ENCODE measurements at places on chromosomes 6 and 20. TPM values are rescaled to one million over a fixed set of nuclear protein-coding genes. Genes with fewer than 3 reads are reported as not detected.

PSMB1 gene
- polyA plus RNA-seq = 451 TPM

LCA5 gene
- polyA plus RNA-seq = 6.6 TPM

PLCB4 gene
- 39.2 TPM for polyA plus RNA-seq

RIMS4 gene
- 2.0 TPM for polyA plus RNA-seq

MRPS26 gene
- polyA plus RNA-seq = 159 TPM

DNA sequence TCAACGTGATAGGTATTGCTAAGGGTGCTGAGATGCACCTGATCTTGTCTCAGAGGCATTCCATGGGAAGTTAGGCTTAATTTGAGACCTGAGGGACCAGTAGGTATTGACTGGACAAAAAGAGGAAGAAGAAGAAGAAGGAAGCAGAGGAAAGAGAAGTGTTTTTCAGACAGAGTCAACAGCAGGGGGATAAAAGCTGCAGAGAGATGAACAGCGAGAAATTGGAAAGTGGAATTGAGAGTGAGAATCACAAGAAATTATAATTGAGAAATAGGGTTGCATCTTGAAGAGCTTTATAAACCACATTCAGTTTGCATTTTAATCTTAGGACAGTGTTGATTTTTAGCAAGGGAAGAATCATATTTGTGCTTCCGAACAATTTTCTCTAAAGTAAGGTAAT lies 254.0 kb downstream of the CD83 start:
- no peak for DNase-seq

GRCh38 chr20:14576196-14576877 lies 238.9 kb upstream of the FLRT3 start:
- DNase-seq = no peak

GRCh38 chr6:99416226-99416625 lies 8.9 kb downstream of the PNISR start:
- DNase-seq = no peak

DNA sequence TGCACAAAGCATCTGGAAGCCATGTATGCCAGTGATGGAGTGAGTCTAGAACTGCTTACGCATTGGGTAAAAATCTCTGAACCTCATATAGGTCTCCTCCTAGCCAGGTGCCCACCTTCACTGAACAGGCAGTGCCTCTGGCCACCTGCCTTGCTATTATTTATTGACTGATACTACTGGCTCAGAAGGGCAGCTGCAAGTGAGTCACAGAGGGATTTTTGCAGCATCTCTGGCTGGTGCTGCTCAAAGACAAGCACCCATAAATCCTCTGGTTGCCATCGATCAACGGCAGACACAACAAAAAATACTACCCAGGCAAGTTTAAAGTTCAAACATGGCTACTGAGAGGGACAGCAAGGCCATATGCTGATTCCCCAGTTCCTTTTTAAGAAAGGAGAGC lies 279.4 kb downstream of the UBE3D start:
- DNase-seq = no peak

DNA sequence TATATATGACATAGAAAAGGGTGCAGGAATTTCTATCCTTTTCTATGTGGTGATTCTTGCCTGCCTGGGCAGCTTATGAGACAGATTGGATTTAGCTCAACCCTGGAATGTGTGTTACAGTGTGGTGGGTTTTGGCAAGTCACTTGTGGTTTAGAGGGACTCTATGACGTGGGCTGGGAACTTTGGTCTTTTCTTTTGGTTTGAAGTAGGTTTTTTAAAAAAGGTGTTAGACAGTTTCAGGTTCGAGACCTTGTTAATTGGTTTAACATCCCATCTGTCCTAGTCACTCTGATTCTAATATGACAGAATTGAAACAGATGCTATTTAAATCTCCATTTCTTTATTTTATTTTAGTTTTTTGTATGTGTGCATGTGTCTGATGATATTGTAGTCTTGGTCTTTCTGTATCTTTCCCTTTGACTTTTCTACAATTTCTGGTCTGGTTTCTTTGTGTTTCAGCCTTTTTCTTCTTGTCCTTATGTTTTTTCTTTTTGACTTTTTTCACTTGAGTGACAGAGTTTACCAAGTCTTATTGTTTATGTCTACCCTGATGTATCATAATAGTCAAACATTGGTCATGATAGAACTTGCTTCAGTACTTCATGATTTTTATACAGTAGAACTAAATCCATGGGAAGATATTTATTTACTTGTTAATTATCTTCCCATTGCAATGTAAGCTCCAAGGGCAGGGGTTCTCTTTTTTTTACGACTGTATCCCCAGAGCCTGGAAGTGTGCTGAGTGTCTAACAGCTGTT lies 174.3 kb downstream of the CDKAL1 start:
- peak; percentile 41 for DNase-seq

DNA sequence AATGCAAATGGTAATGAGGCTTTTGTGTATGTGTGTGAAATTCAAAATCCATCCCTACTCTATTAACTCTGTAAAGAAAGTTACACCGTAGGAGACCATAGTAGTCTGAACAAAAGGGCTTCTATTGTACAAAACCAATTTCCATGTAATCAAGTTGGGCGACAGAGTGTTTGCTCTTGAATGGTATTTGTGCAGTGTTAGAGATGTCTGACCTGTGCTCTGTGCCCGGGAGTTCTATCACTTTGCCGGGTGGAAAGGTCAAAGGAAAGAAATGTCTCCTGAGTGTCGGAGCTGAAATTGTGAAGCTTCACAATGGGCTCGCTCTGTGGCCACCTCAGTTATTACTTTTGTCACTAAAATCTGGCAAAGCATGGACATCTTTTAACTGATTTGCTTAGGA lies 312.0 kb downstream of the SAMD5 start:
- no peak for DNase-seq

DNA sequence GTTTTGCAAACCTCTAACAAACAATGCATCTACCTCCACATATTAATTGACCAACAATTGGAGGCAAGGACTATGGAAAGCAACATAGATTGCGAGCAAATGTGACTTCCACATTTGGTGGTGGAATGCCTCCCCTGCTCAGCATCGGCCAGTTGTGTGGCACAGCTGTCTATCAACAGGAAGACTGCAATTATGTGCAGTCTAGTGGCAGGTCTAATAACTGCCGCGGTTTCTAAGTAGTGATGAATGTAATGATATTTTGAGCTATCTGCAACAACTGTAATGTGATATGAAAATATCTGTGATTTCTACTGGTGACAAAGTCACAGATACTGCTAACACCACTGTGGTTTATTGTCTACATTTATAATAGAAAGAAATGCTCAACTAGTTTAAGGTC lies 56.8 kb downstream of the NCR2 start:
- DNase-seq = no peak

DNA sequence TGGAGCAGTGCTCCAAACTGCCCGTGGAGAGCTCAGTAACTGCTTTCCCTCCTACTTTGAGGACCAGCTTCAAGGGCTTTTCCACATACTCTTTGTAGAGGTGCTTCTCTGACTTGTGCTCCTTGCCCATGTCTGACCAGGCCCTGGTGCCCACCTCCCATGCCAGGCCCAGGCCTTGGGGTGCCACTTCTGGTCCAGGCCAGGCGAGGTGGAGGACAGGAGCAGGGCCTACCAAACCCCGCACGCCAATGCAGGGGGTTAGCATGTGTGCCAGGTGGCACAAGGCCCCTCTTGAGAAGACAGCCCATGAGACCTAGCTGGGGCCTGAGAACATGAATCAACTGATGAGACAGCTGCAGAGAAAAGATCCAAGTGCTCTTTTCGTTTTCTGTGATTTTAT lies 47.0 kb upstream of the PLN start:
- DNase-seq = no peak

GRCh38 chr6:25227854-25228253 lies 51.3 kb upstream of the CARMIL1 start:
- DNase-seq = peak; percentile 18

DNA sequence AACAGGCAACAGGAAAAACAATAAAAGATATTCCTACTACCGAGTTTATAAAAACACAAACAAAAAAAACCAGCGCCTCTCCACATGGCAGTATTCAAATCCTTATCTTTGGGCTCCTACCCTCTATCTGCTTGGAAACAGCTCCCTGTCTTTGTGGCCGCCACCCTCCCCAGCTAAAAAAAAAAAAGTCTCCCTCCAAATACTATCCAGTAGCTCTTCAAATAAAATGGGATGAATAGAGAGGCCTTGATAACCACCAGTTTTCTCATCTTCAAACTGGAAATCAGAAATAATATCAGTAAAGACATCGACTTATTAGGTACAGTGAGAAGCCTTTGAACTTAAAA lies 96.2 kb downstream of the PSMG4 start:
- DNase-seq = no peak

GRCh38 chr20:33172781-33173180 lies 4.8 kb downstream of the BPIFA2 start:
- peak; percentile 1 for DNase-seq

DNA sequence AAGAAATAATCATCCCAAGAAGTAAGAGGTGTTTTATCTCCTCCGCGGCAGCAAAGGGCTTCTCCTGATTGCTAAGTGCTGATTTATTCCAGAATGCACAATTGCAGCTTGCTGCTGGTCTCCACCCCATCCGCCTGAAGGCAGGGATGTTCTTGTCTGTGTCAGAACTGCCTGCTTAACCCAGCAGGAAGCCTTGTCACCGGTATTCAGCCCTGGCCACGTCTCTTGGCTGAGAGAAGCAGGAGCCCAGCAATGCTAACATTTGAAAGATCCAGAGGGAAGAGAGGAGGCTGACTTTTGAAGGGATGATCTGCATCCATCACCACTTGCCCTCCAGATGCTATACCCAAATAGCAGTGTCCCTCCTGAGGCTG lies 4.2 kb downstream of the SCML4 start:
- peak; percentile 5 for DNase-seq

- DNase-seq = no peak
Observed at GRCh38 chr6:4351520-4352321, 216.3 kb upstream of the ECI2 start.

- no peak for DNase-seq
Observed at GRCh38 chr6:145315982-145316600, 419.2 kb downstream of the EPM2A start.

DNA sequence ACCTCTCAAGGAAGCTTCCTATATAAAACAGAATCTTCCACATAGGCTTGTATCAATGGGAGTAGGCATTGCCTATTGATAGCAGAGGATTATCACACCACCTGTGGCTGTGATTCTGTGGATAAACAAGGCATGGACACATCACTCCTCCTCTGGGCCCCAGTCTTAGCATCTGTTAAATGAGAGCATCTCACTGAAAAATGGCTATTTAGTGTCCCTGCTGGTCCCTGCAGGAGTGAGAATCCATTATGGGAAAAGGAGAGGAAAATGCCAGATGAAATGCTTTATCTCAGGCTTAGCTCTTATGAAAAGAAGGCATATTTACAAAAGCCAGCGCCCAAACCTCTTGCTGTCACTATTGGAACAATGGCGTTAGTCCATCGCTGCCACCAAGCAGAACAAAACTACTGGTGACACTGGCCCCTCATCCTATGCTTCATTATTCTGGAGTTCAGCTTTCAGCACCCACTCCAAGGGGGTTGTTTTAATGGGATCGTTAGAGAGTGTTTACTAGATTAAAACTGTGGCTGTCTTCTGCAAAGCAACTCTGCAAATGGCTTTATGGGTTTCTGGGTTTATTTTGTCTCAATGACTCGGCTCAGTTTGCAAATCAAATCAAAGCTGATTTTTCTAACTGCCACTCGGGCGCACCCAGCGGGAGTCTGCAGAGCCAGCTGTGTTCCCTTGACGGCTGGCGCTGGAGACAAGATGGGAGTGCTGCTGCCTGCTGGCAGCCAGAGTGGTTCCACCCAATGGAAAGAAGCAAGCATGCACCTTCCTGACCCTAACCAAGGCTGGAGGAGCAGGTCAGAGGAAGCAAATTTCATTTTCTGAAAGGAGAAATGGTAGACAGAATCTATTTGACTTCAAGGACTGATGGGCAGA lies 658.8 kb upstream of the CHD6 start:
- no peak for DNase-seq

GRCh38 chr6:139962654-139963347 lies 588.4 kb upstream of the CITED2 start:
- DNase-seq = no peak
